Activated naive CD8-positive, alpha-beta T cell treated with anti-CD3 and anti-CD28 coated beads, Interleukin-2, amount 10 ng/mL, durations not matched to agents 7 days and 5 days (primary cell): ENCODE measurements at places on chromosomes 11 and 22. TPM values are rescaled to one million over a fixed set of nuclear protein-coding genes. Genes with fewer than 3 reads are reported as not detected.
A peak's percentile ranks its signal among the peaks of the same experiment; 100 is the strongest.

MPZL2 gene
- total RNA-seq: 8.2 TPM

DRICH1 gene
- total RNA-seq: 0.69 TPM

TRIM29 gene
- total RNA-seq: not detected

GLB1L2 gene
- total RNA-seq: 1.6 TPM

TREH gene
- total RNA-seq: not detected

GNAZ gene
- 0.22 TPM for total RNA-seq

KRTAP5-9 gene
- not detected for total RNA-seq

- no peaks in the 10 kb centered on the region for H3K27me3 ChIP-seq
- peaks cover 1% of the 10 kb centered on the region for H3K4me1 ChIP-seq
- DNase-seq: no peak
Observed at GRCh38 chr22:23285734-23286133, 105.4 kb downstream of the BCR start.

DNA sequence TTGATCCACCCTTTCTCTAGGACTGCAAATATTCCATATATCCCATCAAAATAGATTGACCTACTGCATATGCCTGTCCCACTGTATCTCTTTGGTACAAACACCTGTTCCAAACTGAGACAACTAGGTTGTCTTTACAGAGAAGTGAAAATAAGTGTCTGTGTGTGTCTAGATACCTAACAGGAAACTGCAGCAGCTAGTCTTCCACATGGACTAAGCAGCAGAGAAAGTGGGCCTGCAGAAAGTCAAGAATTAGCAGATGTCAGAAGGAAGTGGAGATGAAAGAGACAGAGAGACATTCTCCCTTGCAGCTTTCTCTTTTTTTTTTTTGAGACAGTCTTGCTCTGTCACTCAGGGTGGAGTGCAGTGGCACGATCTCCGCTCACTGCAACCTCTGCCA, 3.9 kb upstream of the RAB39A start:
- no peak overlapping the region for H3K27ac ChIP-seq
- peaks cover 26% of the 10 kb centered on the region for H3K27me3 ChIP-seq
- no peak overlapping the region for H3K4me3 ChIP-seq
- no peak for DNase-seq

- H3K27ac ChIP-seq: peak overlapping the region; percentile 86
- H3K27me3 ChIP-seq: no peaks in the 10 kb centered on the region
- H3K4me3 ChIP-seq: peak overlapping the region; percentile 91
- peaks cover 40% of the 10 kb centered on the region for H3K4me1 ChIP-seq
Observed at GRCh38 chr11:119092880-119093842, 8.5 kb downstream of the HMBS start.

DNA sequence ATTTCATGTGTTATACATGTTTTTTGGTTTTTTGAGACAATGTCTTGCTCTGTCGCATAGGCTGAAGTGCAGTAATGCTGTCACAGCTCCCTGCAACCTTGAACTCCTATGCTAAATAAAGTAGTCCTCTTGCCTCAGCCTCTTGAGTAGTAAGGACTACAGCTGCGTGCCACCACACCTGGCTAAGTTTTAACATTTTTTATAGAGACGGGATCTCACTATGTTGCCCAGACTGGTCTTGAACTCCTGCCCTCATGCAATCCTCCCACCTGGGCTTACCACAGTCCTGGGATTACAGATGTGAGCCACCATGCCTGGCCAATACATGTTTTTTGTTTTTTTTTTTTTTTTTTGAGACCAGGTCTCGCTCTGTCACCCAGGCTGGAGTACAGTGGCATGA, 33.9 kb downstream of the SWAP70 start:
- peaks cover 15% of the 10 kb centered on the region for H3K36me3 ChIP-seq
- H3K27me3 ChIP-seq: no peaks in the 10 kb centered on the region
- H3K27ac ChIP-seq: no peak overlapping the region
- H3K4me3 ChIP-seq: no peak overlapping the region
- DNase-seq: no peak

DNA sequence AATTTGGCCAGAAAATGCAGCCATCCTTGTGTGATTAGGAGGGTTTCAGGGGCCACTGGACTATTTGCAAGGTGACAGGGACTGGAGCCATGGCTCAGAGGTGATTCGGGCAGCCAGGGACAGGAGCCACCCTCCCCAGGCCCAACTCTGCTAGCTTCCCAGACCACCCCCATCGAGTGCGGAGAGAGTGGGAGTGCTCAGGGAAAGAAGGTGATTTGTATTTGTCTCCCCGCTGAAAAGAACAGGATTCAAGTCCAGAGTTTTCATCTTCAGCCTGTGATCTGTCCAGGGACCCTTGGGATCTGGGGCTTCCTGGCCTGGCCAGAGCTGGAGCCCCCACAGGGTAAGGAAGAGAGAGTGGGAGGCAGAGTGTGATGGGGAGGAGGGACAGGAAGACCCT, 22.4 kb upstream of the TEF start:
- no peaks in the 10 kb centered on the region for H3K4me1 ChIP-seq
- no peak overlapping the region for H3K4me3 ChIP-seq
- no peaks in the 10 kb centered on the region for H3K27me3 ChIP-seq
- H3K36me3 ChIP-seq: peaks cover 2% of the 10 kb centered on the region

GRCh38 chr22:22867996-22868715, 19.5 kb upstream of the IGLL5 start:
- H3K27me3 ChIP-seq: peaks cover 50% of the 10 kb centered on the region
- H3K4me1 ChIP-seq: peaks cover 27% of the 10 kb centered on the region
- DNase-seq: no peak
- no peak overlapping the region for H3K4me3 ChIP-seq
- no peak overlapping the region for H3K27ac ChIP-seq

- peaks cover 31% of the 10 kb centered on the region for H3K4me1 ChIP-seq
- no peaks in the 10 kb centered on the region for H3K36me3 ChIP-seq
- no peaks in the 10 kb centered on the region for H3K27me3 ChIP-seq
- no peak for DNase-seq
- H3K27ac ChIP-seq: peak overlapping the region; percentile 20
Observed at GRCh38 chr11:13206086-13206640, 71.4 kb upstream of the BMAL1 start.

GRCh38 chr11:112617977-112618826, 343.0 kb upstream of the NCAM1 start:
- no peak for DNase-seq
- H3K27ac ChIP-seq: no peak overlapping the region
- H3K4me1 ChIP-seq: no peaks in the 10 kb centered on the region
- peaks cover 11% of the 10 kb centered on the region for H3K27me3 ChIP-seq
- no peaks in the 10 kb centered on the region for H3K36me3 ChIP-seq
- no peak overlapping the region for H3K4me3 ChIP-seq

GRCh38 chr11:59753650-59754493, 1.3 kb upstream of the STX3 start:
- peak overlapping the region; percentile 96 for H3K27ac ChIP-seq
- peaks cover 2% of the 10 kb centered on the region for H3K27me3 ChIP-seq
- H3K36me3 ChIP-seq: peaks cover 25% of the 10 kb centered on the region

DNA sequence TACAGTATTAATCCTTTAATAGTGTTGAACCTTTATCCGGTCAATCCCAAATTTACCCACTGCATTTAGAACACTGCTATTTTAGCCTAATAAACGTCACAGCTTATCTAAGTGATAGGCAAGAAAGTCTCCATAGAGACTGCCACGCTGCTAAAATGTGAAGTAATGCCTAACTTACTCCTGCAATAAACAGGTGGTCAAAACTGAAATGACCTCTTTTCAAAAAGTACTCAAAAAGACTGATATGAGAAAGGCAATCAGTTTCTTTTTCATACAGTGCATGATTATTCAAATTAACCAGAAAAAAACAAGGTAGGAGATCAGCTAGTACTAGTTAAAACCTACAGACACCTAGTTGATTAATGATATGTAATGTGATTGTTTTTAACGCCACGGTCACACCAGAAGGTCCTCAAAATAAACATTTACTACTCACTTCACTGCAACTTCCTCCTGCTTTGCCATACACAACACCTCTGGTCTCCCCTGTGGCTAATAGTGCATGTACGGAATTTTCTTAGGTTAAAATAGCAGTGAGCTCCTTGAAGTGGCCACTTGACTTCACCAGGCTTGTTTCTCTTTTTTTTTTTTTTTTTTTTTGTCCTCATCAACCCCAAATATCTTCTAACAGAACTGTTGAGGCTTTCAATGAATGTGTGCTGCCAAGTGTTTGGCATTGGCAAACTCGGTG, 8.8 kb downstream of the ATP5MG start:
- H3K36me3 ChIP-seq: peaks cover 23% of the 10 kb centered on the region
- no peak overlapping the region for H3K27ac ChIP-seq
- no peak overlapping the region for H3K4me3 ChIP-seq
- H3K4me1 ChIP-seq: peaks cover 12% of the 10 kb centered on the region
- H3K27me3 ChIP-seq: no peaks in the 10 kb centered on the region
- no peak for DNase-seq

DNA sequence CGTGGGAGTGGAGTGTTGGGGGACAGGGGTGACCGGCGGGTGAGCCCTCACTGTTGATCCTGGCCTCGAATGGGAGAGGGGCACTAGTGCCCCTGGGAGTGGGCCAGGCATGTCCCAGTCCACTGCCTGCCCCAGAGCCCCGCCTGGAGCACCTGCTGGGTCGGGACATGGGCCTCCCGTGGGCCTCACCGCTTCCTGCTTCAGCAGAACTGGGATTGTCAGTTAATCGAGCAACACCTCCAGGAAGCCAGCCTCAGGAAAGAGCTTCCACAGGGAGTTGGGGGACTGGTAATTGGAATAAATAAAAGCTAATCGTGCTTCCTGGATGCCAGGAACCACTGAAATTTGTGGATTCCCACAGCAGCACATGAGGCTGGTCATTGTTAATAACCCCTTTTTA, 43.8 kb downstream of the PARVB start:
- DNase-seq: no peak
- no peaks in the 10 kb centered on the region for H3K27me3 ChIP-seq
- no peak overlapping the region for H3K27ac ChIP-seq

DNA sequence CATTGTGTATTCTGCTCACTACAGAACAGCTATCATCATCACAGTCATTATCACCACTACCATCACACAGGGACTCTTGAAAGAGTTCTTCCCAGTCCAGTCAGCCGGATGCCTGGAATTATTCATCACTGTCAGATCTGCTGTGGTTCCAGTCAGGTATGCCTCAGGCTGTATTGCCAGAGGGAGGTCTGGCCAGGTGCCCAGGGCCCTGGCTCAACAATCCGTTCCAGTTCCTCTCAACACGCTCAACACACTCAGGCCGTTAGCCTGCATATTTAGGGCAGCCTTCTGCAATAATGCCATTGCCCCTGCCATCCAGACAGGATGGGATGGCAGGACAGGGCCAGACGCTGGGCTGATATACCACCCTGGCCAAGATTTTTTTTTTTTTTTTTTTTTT, 28.6 kb upstream of the RASL10A start:
- H3K27ac ChIP-seq: no peak overlapping the region
- no peak for DNase-seq
- no peak overlapping the region for H3K4me3 ChIP-seq
- peaks cover 12% of the 10 kb centered on the region for H3K36me3 ChIP-seq

GRCh38 chr11:72379384-72380131, 54.8 kb downstream of the CLPB start:
- H3K4me1 ChIP-seq: no peaks in the 10 kb centered on the region
- no peaks in the 10 kb centered on the region for H3K27me3 ChIP-seq
- no peak overlapping the region for H3K27ac ChIP-seq
- DNase-seq: no peak
- H3K4me3 ChIP-seq: no peak overlapping the region

DNA sequence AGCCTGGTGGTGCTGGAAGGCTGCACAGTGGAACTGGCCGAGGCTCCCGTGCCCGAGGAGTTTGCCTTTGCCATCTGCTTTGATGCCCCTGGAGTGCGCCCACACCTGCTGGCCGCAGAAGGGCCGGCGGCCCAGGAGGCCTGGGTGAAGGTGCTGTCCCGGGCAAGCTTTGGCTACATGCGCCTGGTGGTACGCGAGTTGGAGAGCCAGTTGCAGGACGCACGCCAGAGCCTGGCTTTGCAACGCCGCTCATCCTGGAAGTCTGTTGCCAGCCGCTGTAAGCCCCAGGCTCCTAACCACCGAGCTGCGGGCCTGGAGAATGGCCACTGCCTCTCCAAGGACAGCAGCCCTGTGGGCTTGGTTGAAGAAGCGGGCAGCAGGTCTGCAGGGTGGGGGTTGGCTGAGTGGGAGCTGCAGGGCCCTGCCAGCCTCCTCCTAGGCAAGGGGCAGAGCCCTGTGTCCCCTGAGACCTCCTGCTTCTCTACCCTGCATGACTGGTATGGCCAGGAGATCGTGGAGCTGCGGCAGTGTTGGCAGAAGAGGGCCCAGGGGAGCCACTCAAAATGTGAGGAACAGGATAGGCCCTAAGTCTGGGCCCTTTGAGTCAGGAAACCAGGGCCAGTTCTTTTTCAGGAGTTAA, 1.9 kb upstream of the SMDT1 start:
- peaks cover 20% of the 10 kb centered on the region for H3K36me3 ChIP-seq
- H3K27me3 ChIP-seq: no peaks in the 10 kb centered on the region
- H3K4me1 ChIP-seq: peaks cover 21% of the 10 kb centered on the region
- peak; percentile 25 for DNase-seq
- H3K27ac ChIP-seq: no peak overlapping the region
- H3K4me3 ChIP-seq: no peak overlapping the region

DNA sequence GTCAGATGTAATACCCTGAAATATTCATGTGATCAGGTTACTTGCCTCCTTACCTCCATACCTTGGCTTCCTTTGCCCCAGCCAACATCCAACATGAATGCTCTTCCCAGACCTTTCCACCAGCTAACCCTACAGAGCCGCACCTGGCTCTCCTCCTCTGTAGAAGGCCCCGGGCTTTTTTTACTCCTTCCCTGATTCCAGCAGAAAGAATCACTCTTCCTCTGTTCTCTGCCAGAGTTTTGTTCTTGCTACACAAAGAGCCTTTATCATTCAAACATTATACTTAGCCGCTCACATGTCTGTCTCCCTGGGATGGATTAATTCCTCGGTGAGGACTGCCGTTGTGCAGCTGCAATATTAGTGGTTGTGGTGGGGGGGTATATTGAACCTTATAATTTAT, 116.8 kb upstream of the GRAMD1B start:
- H3K4me1 ChIP-seq: no peaks in the 10 kb centered on the region
- H3K27me3 ChIP-seq: peaks cover 13% of the 10 kb centered on the region
- H3K27ac ChIP-seq: no peak overlapping the region
- no peak overlapping the region for H3K4me3 ChIP-seq

DNA sequence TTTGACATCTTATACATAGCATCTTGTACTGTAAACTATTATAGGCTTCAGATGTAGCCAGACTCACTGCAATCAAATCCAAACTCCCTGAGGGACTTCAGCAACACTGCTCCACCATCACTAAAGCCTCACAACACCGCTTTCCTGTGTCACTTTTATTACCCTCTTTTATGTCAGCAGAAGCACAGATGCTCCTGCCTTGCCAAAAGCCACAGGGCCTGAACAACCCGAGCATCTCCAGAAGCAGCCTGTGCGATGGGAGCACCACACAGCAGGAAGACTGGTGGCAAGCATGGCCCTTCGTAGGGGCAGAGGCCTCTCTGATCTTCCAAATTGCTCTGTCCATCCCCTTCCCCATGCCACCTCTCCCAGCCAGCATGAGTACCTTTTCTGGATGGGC, 22.9 kb downstream of the TMEM123 start:
- no peak for DNase-seq
- peak overlapping the region; percentile 64 for H3K27ac ChIP-seq
- peaks cover 52% of the 10 kb centered on the region for H3K4me1 ChIP-seq
- no peaks in the 10 kb centered on the region for H3K27me3 ChIP-seq

DNA sequence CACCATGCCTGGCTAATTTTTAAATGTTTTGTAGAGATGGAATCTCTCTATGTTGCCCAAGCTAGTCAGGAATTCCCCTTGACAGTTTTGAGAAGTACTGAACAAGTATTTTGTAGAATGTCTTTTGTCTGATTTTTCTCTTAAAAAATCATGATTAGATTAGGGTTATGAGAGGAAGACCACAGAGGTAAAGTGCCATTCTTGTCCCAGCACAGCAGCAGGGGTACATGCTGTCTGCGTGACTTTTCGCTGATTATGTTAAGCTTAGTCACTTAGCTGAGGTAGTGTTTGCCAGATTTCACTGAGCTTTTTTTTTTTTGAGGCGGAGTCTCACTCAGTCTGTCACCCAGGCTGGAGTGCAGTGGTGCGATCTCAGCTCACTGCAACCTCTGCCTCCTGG, 13.6 kb upstream of the NUP160 start:
- peaks cover 19% of the 10 kb centered on the region for H3K4me1 ChIP-seq
- no peaks in the 10 kb centered on the region for H3K27me3 ChIP-seq
- H3K36me3 ChIP-seq: peaks cover 1% of the 10 kb centered on the region
- no peak for DNase-seq
